ENCODE measurements at places on chromosomes 1 and 21.

DNA sequence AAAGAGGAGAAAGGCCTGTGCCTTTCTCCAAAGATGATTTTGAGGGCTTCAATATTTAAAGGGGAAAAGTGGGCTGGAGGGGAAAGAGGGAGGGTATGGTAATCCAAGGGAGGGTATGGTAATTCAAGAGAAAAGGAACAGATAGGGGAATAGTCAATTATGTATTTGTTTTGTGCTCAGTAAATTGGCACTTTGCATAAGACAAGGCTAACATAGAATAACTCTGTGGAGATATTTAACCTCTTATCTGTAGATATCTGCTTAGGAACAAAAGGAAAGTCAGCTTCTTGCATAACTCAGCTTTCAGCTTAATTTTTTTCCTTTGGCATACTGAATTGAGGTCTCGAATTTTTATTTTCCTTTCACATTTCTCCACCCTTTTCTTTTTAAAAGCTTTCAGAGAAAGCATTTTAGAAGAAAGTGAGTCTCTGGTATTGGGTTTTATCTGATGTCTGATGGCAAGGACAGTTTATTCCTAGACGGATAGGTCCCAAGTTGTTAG is 119.9 kb upstream of the F3 start:
- DNase-seq = no peak

DNA sequence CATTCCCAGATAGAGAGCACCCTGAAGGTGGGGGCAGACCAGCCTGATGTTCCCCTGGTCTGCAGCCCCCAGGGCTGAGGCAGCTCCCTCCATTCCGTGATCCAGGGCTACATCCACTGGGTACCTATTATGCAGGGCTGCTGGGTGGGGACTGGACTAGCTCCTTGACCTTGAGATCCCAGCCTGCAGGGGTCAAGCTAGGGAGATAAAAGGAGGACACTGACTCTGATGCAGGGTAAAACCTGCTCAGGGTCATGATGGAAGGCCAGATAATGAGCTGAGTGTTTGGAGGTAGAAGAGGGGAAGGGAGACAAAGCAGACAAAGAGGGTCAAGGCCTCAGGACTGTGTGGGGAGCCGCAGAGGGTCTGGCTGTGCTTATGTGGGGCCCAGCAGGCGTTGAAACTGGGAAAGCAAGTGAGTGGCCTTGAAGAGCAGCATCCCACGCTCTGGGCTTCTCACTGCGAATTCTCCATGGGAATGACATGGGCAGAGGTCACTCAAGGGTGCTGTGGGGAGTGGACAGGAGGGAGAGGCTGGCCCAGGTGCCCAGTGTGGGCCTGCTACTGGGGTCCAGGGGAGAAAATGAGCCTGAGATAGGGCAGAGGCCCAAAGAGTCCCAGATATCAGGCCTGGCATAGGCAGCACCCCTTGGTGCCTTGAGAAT is 9.7 kb downstream of the FOXO6 start:
- DNase-seq = no peak

DNA sequence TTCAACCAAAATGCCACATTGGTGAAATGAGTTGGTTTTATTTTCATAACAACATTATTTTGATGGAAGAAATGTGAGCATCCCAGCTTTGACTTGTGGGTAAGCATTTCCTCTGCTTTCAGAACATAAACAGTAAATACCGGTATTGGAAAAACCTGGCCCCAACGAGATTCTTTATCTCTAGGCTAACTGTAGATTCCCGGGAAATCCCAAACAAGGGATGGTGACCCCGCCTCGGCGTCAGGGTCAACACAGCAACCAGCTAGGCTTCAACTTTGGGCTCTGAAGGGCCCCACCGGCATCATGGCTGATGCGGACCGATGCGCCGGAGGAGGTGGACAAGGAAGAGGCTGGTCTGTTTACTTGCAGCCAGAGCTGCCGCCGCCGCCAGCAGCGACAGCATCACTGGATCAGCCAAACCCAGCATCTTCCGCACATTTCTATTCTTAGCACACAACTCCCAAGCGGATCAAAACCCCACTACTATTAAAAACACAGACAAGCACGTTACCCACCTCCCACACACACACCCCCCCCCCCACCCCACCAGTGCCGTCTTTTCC is 1.1 kb downstream of the AKT3 start:
- peak; percentile 66 for DNase-seq

GRCh38 chr1:153626904-153627714 is at the start of gene S100A13:
TSS of gene S100A13 (minus strand) at chr1:153627505. CDS start at chr1:153626472, 1,033 bp downstream.
- DNase-seq = peak; percentile 95

- DNase-seq = no peak
Observed at GRCh38 chr1:230270559-230271281, 155.4 kb downstream of the PGBD5 start.

All from HT1080 (cell line).